ENCODE measurements at places on chromosomes 3 and 15. TPM values are rescaled to one million over a fixed set of nuclear protein-coding genes. Genes with fewer than 3 reads are reported as not detected.
A peak's percentile ranks its signal among the peaks of the same experiment; 100 is the strongest.

- DNase-seq, result no peak
Observed at GRCh38 chr3:41997702-41998550, 36.0 kb upstream of the ULK4 start.

The BNC1 gene
- total RNA-seq, result 8.8 TPM

DNA sequence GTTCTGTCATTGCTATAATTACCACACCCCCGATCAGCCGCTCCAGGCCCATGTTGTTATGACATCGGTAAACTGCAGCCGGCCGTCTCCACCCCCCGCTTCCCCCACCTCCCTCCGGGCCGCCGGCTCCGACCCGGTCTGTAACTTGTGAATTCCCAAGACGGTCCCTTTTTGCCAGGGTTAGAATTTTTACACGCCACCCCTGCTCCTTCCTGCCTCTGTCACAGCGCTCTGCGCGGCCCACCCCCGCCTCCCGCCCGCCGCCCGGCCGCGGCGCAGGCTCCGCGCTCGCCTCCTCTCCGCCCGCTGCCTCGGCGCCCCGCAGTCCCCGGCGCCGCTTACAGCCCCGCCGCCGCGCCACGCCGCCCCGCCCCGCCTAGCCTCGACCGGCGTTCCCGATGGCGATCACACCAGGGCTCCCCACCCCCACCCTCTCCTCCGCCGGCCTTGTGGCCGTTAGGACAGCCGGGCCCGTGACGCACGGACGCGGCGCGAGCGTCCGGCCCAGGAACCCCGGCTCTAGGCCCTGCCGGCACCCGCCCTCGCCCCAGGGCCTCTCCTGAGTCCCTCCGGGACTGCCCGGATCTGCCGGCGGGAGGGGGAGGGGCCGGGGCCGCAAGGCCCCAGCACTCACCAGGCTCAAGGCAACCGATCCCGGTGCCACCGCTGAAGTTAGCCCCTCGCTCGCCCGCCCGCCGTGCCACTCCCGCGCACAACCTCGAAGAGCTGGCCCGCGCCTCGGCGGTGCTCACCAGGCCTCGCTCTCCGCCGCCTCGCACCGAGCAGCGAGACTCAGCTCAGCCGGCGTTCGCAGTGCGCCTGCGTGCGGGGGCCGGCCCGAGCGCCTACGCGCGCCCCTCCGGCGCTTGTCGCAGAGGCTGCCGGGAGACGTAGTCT lies at the start of gene KPNA1:
TSS of gene KPNA1 (minus strand) at position 817 of the 897 bp plus-strand sequence. CDS start 18,374 bp downstream, outside the sequence.
- peak; percentile 81 for DNase-seq

DNA sequence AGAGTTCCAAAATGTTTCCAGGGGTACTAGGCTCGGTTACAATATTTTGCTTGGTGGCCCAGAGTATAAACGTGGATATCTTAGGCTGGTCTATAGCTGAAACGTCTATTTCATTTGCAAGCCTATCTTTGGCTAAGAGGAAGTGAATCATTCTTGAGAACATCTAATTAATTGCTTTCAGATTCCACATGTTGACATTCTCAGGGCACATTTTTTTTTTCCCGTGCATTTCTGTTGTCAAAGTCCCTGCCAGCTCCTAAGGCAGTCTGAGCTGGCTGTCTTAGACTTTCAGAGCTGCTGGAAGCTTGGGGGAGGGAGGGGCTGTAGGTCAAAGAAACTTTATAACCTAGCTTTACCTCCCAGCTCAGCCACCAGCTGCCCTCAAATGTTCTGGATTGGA lies 23.2 kb upstream of the LAMP3 start:
- peak; percentile 76 for DNase-seq

- DNase-seq, result peak; percentile 57
Observed at GRCh38 chr3:65729555-65729954, 309.2 kb downstream of the MAGI1 start.

The FBLN2 gene
- total RNA-seq, result 84.5 TPM

Data from HFFc6 (cell line).